ENCODE measurements at places on chromosomes 11 and 22.

DNA sequence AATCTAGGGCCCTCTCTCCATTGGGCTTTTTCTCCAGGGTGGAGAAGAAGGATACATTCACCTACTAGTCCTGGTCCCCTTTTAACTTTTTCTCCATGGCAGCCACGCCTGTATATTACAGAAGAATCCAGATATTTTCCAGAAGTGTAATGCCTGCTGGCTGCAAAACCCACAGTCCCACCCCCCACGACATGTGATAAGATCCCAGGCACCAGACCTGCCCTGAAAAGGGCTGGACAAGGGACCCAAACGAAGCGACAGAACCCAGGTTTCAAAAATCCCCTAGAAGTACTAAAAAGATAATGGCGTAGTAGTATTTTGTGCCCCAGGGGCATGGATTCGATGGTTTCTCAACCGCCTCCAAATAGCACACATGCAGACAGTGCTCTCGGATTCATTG lies 2.8 kb downstream of the WT1 start:
- no peak for DNase-seq

DNA sequence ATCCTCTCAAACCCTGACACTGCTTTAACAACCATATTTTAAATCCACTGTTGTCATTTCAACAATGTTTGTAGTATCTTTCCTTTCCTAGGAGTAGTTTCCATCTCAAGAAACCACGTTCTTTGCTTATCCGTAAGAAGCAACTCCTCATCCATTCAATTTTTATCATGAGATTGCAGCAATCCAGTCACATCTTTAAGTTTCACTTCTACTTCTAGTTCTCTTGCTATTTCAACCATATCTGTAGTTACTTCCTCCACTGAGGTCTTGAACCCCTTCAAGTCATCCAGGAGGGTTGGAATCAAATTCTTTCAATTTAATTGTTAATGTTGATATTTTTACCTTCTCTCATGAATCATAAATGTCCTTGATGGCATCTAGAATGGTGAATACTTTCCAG lies 22.4 kb downstream of the CCDC82 start:
- DNase-seq = no peak

- DNase-seq = no peak
Measured at GRCh38 chr11:132977241-132977640, 555.1 kb downstream of the OPCML start.

DNA sequence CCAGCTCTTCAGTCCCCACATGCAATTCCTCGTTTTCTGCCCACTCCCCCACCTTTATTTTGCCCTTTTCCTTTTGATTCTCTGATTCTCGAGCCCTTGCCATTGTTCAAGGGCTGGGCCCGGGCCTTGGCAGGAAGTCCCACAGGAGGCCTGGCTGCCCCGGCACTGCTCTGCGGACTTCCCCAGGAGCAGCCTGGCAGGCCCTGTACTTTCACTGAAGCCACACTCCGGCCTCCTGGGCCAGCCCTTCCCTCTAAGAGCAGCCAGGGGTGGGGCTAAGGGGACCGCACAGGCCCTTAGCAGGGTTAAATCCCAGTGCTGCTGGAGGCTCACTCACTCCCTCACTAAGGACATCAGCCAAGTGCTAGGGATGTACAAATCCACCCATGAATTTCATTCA lies 4.1 kb downstream of the LRRC32 start:
- DNase-seq = no peak

- DNase-seq = no peak
Measured at GRCh38 chr22:19325296-19325948, 33.9 kb upstream of the CLTCL1 start.

GRCh38 chr22:50671641-50672040 lies 982 bp upstream of the SHANK3 start:
- no peak for DNase-seq

- DNase-seq = peak; percentile 74
Measured at GRCh38 chr22:32985899-32986765, 72.0 kb downstream of the SYN3 start.

- no peak for DNase-seq
Measured at GRCh38 chr11:120625565-120625964, 114.0 kb downstream of the GRIK4 start.

DNA sequence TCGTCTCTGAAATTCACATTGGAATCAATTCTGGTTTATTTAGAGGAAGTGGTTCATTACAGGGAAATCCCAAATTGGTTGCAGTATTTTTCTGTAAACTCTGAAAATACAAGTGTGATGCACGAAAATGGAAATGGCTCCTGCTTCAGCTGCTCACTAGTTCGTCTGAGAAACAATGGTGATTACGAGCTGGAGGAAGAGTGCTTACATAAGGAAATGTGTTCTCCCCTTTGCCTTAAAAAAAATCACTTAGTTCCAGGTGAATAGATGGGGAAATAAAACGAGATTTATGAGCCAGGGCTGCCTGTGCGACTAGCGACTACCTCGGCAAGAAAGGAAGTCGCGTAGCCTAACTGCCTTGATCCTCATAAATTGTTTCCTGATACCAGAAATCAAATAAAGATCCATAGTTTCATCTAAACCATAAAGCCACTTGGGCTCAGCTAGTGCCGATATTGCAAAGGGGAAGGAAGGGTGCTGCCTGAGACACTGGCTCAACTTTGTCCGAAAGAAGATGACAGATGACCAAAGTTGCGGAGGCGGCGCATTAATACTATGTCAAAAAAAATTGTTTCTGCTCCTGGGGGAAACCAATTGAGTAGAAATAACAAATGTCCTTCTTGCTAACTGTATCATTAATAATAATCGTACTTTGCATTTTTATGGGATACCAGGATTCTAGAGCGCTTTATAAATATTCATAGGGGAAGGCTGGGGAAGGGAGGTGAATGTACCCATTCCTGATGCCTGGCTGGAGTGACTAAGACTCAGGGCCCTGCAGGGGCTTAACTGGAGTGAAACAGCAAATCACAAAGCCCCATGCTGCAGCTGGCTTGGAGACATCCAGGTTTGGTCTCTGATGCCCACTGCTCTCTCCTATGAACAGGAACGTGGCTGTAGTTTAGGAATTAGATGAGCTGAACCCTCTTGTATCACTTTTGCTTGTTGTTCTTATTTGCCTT lies 185.7 kb downstream of the BLID start:
- peak; percentile 49 for DNase-seq

DNA sequence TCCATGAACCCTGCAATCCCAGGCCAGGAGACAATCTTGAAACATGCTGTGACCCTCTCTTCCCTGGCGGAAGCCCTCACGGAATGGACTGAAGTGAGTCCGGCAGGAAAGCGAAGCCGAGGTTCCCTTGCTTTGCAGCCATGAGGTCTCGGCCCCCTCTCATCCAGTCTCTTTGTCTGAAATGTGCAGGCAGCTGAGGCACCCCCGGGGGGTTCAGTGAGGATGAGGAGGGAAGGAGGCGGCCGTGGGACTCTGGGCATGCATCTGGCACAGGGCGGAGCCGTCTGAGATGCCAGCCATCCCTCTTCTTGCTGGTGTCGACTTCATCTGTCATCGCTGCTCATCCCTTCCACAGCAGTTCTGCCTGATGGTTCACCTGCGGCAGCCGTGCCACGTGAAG lies 1485.7 kb downstream of the BRD1 start:
- DNase-seq = no peak

DNA sequence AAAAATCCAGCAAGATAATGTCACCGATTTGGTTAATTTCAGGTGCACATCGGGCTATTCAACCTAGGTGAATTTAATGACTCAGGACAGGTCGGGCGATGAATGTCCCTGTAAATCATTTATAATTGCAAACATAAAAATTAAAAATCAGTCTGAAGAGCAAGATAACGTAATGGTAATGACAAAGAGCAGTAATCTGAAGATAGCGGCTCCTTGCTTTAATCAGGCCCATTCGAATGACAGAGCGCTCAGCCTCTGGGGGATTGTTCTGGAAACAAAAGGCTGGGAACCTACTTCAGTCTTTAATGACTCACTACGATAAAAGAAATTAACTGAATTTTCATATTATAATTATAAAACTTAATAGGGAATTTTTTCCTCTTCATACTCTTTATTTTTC lies 61.3 kb downstream of the RCN1 start:
- DNase-seq = no peak

DNA sequence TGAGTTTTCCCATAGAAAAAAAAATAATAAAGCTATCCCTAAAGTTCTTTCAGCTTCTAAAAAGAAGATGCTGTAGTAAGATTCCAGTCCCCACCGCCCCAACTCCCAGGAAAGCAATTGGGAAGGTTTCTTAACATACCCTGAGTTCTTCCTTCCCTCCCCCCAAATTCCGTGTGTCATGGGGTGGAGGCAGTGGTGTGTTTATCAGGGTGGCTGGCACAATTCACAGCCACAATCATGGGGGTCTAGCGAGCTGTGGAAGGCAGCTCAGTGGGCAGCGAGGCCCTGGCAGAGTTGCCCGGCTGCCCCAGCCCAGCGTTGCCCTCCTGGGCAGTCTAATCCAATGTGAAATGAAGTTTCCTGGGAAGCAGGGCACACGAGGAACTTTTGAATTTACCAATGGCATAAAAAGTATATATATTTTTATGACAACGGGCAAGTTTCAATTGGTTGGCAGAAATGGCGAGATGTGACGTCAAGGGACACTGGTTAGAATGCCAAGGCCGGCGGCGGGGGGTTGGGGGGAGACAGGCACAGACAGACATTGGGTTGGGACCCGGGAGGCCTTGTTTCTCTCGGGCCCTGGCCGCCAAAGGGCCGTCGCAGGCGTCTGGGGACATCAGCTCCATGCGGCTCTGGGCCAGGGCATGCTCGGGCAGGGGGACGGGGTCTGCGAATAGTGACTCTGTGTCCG lies 80.7 kb upstream of the PPARA start:
- peak; percentile 61 for DNase-seq

DNA sequence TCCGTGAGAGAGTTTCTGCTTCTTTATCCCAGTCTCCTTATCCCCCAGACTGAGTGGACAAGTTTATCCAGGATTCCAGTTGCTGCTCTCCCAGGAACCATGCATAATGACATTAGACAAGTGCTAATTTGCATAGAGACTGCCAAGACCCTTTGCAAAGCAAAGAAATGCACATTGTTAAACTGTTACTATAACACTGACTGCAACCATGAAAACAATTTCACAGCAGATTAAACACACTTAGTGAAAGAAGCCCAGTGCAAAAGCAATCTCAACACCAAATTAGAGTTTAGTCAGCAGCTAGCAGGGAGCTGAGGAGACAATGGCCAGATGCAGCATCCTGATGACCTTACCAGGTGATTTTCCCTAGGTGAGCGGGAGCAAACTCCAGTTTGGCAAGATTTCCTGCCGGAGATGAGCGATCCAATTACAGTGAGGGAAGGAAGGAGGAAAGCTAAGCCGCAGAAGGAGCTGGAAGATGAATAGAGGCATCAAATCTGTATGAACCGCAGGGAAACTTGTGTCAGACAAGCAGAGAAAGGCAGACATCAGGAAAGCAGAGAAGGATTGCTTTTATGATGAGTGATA lies 273.8 kb upstream of the B3GAT1 start:
- no peak for DNase-seq

GRCh38 chr11:48044577-48044976 lies 64.2 kb downstream of the PTPRJ start:
- no peak for DNase-seq

DNA sequence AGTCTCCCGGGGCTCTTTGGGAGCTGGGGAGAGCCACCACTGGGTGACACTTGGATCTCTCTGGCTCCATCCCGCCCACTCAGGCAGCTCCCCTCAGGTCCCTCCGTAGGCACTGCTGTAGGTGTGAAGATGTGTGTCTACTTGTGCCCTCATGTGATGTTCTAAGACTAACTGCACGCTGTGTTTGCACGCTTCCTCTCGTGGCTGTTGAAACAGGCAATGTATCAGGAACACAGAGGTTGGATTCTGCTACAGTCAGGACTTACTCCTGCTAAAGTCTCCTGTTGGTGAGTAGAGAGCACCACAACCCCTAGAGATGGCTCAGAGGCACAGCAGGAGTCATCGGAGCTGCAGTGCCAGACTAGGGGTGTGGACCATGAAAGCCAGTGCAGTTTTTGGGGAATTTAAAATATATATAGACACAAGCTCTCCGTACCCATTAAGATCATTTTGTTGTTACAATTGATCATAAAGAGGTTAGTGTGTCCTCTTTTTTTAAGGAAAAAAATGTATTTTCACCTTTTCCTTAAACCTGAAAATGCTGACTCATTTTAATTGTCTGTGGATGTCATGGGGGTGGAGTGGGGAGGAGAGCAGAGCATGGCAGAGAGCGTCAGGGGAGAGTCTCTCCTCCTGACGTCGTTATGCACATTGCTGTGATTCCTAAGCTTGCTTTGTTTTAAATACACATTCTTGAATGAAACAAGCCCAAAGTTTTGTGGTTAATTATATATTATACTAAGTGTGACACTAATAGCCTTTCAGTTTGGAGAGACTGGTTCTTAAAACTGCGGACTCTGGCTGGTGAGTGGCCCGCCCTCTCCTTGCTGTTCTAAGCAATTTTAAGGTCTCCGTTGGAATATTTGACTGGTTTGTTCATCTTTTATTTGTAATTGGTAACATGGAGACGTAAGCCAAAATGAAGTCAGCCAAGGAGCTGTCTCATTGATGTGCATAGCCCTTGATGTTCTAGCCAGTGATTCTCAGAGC lies 16.2 kb upstream of the CTTN start:
- DNase-seq = peak; percentile 10

GRCh38 chr11:74466916-74467885 lies at the start of gene KCNE3:
TSS of gene KCNE3 (minus strand) at chr11:74467549. CDS start at chr11:74457563, 9,986 bp downstream.
- no peak for DNase-seq

DNA sequence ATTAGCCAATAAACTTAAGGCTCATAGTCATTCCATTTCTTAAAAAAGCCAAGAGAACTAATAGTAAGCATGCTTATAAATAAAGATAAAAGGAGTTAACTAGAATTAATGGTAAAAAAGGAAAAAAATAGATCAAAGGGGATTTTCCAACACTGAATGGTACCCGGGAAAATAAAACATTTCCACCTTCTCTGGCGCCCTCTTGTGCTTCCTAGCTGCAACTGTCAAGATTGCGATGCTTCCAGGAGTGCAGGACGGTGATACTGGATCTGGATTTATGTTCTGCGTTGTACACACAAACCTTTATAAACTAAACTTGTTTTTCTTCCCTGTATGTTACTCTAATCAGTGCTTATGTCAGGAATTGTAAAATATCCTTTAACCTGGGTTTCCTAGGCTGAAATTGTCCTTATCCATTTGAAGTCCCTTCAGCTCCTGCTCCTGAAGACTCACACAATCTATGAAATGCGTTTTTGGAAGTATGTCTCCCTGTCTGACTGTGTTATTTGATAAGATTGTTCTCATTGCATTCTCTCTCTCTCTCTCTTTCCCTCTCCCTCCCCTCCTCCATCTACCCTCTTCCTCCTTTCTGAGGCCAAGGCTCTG lies 9.6 kb upstream of the HTATIP2 start:
- no peak for DNase-seq

DNA sequence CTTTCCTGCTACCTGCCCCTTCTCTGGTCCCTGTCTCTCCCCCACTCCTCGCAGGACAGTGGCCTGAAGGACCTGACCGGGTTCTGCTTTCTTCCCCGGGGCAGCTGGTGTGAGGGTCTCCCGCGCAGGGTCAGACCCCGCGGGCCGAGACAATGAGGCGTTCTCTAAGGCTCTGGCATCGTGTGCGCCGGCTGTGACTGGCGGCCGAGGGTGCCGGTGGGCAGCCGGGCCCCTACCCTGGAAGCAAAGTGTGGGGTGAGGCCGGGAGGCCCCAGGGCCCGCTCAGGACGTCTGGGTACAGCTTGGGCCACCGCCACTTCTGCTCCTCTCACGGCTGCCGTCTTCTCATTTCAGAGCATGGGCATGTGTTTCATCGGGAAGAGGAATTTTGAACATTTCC lies 16.3 kb downstream of the TRMU start:
- no peak for DNase-seq

- DNase-seq = peak; percentile 15
Measured at GRCh38 chr22:33853200-33854097, 66.8 kb downstream of the LARGE1 start.
